Vagina (tissue), 2 donors: ENCODE measurements at places on chromosomes 11 and 22. TPM values are rescaled to one million over a fixed set of nuclear protein-coding genes. Genes with fewer than 3 reads are reported as not detected.

HEPHL1 gene
- total RNA-seq: 1.7 TPM

FOXR1 gene
- total RNA-seq: not detected

DNA sequence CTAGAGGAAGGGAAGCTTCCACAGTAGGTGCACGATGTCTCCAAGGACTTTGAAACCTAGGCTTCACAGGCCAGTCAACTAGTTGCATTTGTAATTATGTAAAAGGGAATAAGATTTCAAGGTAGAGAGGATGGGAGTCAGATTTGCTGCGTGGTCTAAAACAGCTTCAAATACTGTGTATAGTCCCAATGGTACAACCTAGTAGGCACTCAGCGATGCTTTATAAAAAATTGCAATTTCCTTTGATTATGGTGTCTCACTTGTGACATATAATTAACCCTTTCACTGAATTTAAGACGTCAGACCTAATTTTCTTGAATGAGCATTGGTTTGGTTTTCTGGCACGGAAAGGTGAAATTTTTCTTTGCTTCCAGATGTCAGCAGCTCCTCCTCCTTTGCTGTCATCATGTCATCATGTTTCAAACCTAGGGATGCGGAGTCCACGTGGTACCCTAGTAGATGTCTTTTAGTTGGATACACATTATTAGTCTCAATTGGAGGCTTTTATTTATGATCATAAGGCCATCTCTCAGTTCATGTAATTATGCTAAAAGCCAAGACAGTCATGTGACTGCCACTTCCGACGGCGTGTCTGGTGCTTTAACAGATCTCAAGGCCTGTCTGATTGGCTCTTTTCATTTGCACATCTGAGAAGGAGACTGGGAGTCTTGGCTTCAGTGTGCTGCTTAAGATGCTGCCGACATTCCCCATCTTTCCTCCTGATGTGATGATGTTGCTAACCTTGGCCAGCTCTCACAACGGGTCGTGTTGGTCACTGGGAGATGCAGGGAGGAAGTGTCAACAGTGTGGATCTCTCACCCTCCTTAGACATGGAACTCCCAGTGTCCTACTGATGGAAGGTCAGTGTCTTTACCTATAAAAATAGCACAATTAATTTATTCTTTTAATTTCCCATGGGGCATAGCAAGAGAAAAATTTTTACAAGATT lies 134.0 kb downstream of the HIPK3 start:
- DNase-seq: no peak

DNA sequence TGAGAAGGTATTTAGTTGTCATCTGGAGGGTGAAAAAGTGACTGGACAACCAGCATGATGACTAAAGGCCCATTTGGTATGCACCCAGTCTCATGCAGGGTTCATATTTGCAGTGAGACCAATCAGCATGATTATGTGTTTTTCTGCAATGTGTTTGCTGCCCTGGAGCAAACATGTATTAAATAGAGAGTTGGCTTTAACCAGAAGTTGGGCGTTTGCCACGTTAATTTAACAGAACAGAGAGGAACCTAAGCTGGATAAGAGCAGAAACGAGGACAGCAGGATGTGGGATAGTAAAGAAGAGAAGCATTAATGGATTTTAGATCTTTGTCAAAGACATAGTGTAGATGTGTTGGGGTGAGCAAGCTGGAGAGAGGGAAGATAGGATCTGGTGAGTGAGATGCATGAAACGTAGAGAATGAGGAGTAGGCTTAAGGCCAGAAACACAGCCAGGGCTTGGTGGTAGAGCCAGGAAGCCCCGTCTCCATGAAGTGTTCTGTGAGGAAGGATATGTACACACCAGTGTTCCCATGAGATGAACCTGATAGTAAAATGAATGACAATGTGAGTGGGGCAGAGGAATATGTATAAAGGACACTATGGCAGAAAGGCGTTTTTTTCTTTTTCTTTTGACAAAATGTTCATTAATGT lies 164.0 kb upstream of the PDGFD start:
- no peak for DNase-seq

OR51E2 gene
- 0.98 TPM for total RNA-seq

DNA sequence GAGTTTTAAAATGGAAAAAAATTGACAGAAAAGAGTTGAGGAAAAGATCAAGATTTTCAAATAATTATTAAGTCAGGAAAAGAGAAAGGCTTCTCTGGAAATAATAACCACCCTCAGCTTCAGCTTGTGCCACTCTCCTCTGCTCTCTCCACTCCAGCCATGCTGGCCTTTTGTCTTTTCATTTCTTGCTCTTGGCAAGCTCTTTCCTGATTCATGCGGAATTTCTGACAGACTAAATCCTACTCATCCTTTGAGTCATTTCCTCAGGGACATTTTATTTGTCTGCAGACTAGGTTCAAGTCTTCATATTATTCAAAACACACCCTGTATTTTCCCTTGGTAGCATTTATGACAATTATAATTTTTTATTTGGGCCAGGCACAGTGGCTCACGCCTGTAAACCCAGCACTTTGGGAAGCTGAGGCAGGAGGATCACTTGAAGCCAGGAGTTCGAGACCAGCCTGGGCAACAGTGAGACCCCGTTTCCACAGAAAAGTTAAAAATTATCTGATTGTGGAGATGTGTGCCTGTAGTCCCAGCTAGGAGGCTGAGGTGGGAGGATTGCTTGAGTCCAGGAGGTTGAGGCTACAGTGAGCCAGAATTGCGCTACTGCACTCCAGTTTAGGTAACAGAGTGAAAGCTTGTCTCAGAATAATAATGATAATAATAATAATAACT lies 7.8 kb upstream of the P4HA3 start:
- no peak for DNase-seq

- peak; percentile 55 for DNase-seq
Measured at GRCh38 chr22:36732609-36733008, 29.1 kb upstream of the CACNG2 start.

GRCh38 chr11:36471577-36471976 lies 38.5 kb downstream of the TRAF6 start:
- no peak for DNase-seq

GRCh38 chr11:382081-382629 lies 11.9 kb upstream of the PKP3 start:
- DNase-seq: no peak

GRCh38 chr11:113817162-113817561 lies 37.6 kb downstream of the CLDN25 start:
- DNase-seq: no peak

- no peak for DNase-seq
Measured at GRCh38 chr11:91981995-91982394, 242.6 kb upstream of the FAT3 start.

DNA sequence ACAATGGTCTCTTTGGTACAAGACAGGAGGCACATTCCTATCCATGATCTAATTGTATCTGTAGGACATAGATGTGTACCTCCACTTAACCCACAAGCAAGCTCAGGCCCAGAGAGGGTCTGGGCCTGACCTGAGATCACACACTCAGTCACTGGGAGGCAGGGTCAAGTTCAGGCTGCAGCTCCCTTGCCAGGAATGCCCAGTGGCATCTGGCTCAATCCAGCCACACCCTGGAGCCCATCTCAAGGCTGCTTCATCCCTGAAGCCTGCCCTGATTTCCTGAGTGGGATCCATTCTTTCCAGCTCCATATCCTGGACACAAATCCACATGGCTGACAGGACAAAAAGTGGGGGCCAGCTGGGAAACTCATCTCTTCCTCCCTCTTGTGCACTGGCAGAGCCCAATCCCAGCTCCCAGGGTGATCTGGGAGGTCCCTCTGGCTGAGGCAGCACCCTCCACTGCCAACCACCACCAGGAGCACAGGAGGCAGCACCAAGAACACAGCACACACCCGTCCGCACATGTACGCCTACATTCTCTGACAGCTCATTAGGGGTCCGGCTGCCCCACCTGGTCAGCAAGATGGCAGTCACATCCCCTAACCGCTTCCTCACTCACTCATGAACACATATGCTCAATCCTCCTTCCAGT lies 39.2 kb upstream of the KLHL35 start:
- DNase-seq: no peak

VSIG10L2 gene
- 28.2 TPM for total RNA-seq

GRCh38 chr11:115745066-115745465 lies 240.9 kb upstream of the CADM1 start:
- no peak for DNase-seq

PRR33 gene
- total RNA-seq: not detected

DNA sequence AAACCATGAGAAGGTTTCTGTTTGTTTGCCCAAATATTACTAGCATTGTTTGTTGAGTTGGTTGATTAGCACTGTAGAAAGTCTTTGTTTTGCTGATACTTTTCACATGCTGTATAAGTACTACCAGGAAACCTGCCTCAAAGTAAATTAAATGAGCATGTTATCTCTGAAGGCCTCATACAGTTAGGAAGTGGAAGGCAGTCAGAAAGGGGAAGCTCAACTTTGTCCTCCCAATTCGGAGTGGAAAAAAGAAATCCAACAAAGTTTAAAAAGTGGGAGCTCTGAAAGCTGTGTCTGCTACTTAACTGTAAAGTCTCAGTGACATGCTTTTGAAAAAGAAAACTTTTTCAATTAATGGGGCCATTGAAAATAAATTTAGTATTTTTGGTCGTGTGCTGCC lies 188.3 kb upstream of the BLID start:
- no peak for DNase-seq

- no peak for DNase-seq
Measured at GRCh38 chr11:6606471-6607189, 3.1 kb downstream of the ILK start.

GRCh38 chr11:80868831-80869230 lies 1428.0 kb upstream of the TENM4 start:
- DNase-seq: no peak

DNA sequence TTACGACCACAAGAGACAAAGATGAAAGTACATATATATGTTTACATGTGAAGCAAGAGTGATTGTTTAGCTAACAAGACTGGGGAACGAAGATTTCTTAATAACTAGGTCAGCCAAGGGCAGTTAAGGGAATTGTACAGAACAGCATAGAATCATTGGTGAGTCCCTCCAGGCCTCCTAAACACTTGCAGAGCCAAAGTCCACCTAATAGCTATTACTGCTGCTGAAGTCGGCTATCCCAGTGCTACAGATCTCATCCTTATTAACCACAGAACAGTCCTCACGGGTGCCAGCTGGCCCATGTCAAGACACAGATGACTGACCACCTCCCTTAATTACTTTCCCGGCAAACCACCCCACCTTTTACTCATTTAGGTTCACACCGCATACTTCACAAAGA lies 68.5 kb upstream of the OPCML start:
- no peak for DNase-seq

CCDC157 gene
- total RNA-seq: 4.2 TPM
